ENCODE measurements at places on chromosomes 1 and 21. TPM values are rescaled to one million over a fixed set of nuclear protein-coding genes. Genes with fewer than 3 reads are reported as not detected.

LRRC42 gene
- polyA plus RNA-seq = 38.8 TPM

IFFO2 gene
- 26.3 TPM for polyA plus RNA-seq

DNAJC28 gene
- 5.4 TPM for polyA plus RNA-seq

RIMKLA gene
- polyA plus RNA-seq = 0.44 TPM

NECTIN4 gene
- polyA plus RNA-seq = 4.8 TPM

GALE gene
- polyA plus RNA-seq = 42.8 TPM

ZNF672 gene
- polyA plus RNA-seq = 28.7 TPM

ZNF683 gene
- polyA plus RNA-seq = not detected

GJB3 gene
- polyA plus RNA-seq = 0.11 TPM

SH2D1B gene
- 0.13 TPM for polyA plus RNA-seq

INSRR gene
- 1.9 TPM for polyA plus RNA-seq

ASTN1 gene
- polyA plus RNA-seq = 2.1 TPM

COL6A1 gene
- 378 TPM for polyA plus RNA-seq

PROK1 gene
- polyA plus RNA-seq = 0.13 TPM

SPRR4 gene
- polyA plus RNA-seq = not detected

FAM163A gene
- polyA plus RNA-seq = 0.68 TPM

CHRNB2 gene
- polyA plus RNA-seq = 0.37 TPM

FMO3 gene
- 0.16 TPM for polyA plus RNA-seq

PALMD gene
- 3.4 TPM for polyA plus RNA-seq

TRABD2B gene
- 21.1 TPM for polyA plus RNA-seq

PRELP gene
- 2.8 TPM for polyA plus RNA-seq

ZNF697 gene
- 19.4 TPM for polyA plus RNA-seq

SMCP gene
- polyA plus RNA-seq = not detected

C1QB gene
- polyA plus RNA-seq = 5.4 TPM

SLC25A34 gene
- 5.7 TPM for polyA plus RNA-seq

ARTN gene
- polyA plus RNA-seq = 1.8 TPM

CHD5 gene
- polyA plus RNA-seq = 0.35 TPM

SH2D2A gene
- polyA plus RNA-seq = 1.2 TPM

USH2A gene
- polyA plus RNA-seq = 0.41 TPM
